ENCODE measurements at places on chromosomes 1 and 21. TPM values are rescaled to one million over a fixed set of nuclear protein-coding genes. Genes with fewer than 3 reads are reported as not detected.

The IL23R gene
- total RNA-seq, result not detected

The LENEP gene
- total RNA-seq, result not detected

The ARHGEF16 gene
- 6.4 TPM for total RNA-seq

The TLCD4 gene
- total RNA-seq, result 4.4 TPM

The FMO2 gene
- total RNA-seq, result 14.0 TPM

The BEND5 gene
- total RNA-seq, result 8.6 TPM

The PSMB2 gene
- 39.3 TPM for total RNA-seq

The NBPF6 gene
- total RNA-seq, result not detected

The RNF186 gene
- total RNA-seq, result not detected

The VAMP3 gene
- 59.2 TPM for total RNA-seq

The ZBTB7B gene
- total RNA-seq, result 77.6 TPM

The ERI3 gene
- total RNA-seq, result 39.3 TPM

The SPRR5 gene
- not detected for total RNA-seq

The C8B gene
- total RNA-seq, result not detected

The NCDN gene
- total RNA-seq, result 24.8 TPM

The ADCY10 gene
- total RNA-seq, result not detected

The F13B gene
- not detected for total RNA-seq

The CCDC30 gene
- 1.5 TPM for total RNA-seq

The RNU1-3 gene
- total RNA-seq, result 19,908 TPM

The AQP10 gene
- not detected for total RNA-seq

The C1orf94 gene
- not detected for total RNA-seq

The PDZK1IP1 gene
- 55.2 TPM for total RNA-seq

The CELA3B gene
- total RNA-seq, result not detected

The ARHGAP30 gene
- 14.5 TPM for total RNA-seq

The ORC1 gene
- total RNA-seq, result 1.7 TPM

The C1orf216 gene
- total RNA-seq, result 12.5 TPM

The SLC5A3 gene
- total RNA-seq, result 17.9 TPM

The ATAD3C gene
- total RNA-seq, result not detected

The SPRR1A gene
- 109 TPM for total RNA-seq

The ELAVL4 gene
- 2.2 TPM for total RNA-seq

The TSPEAR gene
- total RNA-seq, result not detected

The SERTAD4 gene
- total RNA-seq, result 2.7 TPM

The S100A9 gene
- 4,658 TPM for total RNA-seq

The GPR3 gene
- 0.74 TPM for total RNA-seq

The ACTA1 gene
- not detected for total RNA-seq

The TTC24 gene
- not detected for total RNA-seq

The CLCA2 gene
- total RNA-seq, result 65.8 TPM

The CD34 gene
- 57.5 TPM for total RNA-seq

The KPRP gene
- total RNA-seq, result 1.2 TPM
